ENCODE measurements at places on chromosomes 7 and 10.

GRCh38 chr7:148180075-148180474 is 410.5 kb upstream of the C7orf33 start:
- no peak for DNase-seq

- no peak for DNase-seq
These were observed 78.5 kb upstream of the PPIF start for GRCh38 chr10:79268742-79269141.

- DNase-seq: no peak
These were observed 991.5 kb downstream of the NRG3 start for GRCh38 chr10:82866424-82867020.

GRCh38 chr10:5811387-5811821 is 1.8 kb downstream of the GDI2 start:
- no peak for DNase-seq

DNA sequence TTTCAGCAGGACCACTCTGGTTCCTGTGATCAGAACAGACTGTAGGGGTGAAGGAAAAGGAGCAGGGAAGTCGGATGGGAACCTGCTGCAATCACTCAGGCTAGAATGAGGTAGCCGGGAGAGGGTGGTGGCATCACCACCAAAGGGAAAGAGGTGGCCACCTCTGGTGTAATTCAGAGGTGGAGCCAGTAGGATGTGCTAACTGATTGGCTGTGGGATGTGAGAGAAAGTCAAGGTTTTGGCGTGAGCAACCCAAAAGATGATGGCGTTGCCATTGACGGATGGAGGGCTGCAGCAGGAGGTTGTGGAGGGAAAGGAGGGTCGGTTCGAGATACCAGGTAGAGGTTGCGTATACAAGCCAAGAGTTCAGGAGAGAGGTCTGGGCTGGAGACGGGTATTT is 7.4 kb upstream of the VSIR start:
- no peak for DNase-seq

GRCh38 chr7:94949532-94949931 is 42.1 kb downstream of the PPP1R9A start:
- DNase-seq: no peak

- peak; percentile 3 for DNase-seq
These were observed 822 bp downstream of the SHOC2 start for GRCh38 chr10:110919971-110920881.
